8988T (cell line): ENCODE measurements at places on chromosomes 2 and 18.

DNA sequence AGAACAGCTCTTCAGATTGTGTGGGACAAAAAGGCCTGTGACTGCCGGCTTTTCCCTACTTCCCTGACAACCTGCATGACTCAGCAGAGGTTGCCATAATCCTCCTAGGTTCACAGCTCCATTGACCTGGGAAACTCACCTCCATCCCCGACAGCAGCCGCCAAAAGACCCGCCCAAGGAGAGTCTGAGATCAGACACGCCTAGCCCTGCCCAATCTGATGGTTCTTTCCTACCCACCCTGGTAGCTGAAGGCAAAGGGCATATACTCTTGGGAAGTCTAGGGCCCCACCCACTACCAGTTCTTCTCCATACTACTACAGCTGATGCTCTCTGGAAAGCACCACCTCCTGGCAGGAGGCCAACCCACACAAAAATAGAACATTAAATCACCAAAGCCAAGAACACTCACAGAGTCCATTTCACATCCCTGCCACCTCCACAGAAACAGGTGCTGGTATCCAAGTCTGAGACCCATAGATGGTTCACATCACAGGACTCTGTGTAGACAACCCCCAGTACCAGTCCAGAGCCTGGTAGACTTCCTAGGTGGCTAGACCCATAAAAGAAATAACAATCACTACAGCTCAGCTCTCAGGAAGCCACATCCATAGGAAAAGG, 140.6 kb downstream of the NETO1 start:
- DNase-seq = no peak

GRCh38 chr18:3156325-3156640, 63.5 kb downstream of the MYOM1 start:
- DNase-seq = no peak

DNA sequence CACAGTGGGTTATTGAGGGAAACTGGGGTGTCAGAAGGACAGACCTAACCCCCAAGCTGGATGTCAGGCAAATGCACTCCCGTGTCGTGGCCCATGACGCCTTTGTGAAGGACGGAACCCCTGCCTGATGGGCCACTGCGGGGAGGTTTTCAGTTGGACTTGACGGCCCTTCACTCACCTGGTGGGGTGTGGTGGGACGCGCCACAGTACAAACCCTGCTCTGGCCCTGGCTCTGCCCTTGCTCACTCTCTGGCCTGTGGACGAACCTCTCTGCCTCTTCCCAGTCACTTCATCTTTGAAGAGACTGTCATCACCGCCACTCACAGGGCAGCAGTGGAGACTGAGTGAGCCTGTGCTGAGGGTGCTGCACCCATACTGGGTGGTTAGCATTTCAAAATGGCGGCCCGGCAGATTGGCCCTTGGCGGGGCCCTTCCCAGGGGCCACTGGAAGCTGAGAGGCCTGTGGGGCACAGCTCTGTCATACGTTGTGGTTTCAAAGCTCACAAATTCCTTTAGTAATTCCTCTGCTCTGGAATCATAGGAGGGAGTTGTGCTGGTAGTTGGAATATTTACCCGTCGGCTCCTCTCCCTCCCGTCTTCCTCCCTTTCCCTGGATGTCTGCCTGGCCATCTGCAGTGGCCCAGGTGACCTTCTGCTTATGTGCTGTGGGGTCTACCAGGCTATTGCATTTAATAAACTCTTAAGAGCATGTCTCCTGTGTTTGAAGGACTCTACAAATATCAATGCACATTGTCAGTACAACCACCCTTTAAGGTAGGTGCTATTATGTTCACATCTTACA, 200.6 kb downstream of the CTIF start:
- no peak for DNase-seq

DNA sequence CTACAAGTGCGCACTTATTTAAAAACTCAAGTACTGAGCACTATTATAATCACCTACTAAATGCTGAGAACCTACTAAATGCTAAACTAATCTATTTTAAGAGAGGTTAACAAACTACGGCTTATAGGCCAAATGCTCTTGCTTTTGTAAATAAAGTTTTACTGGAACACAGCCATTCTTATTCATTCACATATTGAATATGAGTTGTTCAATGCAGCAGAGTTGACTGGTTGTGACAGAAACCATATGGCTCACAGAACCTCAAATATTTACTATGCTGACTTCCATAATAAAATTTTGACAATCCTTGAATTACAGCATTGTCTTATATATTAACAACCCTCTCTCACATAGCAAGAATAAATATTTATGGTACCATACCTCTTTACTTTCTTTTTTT, 103.2 kb downstream of the ZNF521 start:
- no peak for DNase-seq

- no peak for DNase-seq
Measured at GRCh38 chr18:35410561-35410960, 33.4 kb upstream of the ZNF396 start.

DNA sequence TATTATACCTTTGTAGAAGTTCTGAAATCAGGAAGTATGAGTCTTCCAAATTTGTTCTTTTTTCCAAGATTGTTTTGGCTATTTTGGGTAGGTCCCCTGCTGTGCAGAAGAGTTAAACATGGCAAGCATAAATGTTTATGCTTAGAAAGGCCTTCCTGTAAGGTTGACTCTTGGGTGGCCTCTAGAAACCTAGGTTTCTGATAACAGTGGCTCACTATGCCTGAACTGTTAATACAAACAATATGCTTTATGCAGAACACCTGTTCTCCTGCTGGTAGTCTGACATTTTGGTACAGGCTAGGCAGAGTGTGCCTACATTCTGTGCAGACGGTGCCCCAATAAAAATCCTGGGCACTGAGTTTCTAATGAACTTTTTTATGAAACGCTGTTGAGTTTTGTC, 10.1 kb downstream of the PTPN18 start:
- no peak for DNase-seq

DNA sequence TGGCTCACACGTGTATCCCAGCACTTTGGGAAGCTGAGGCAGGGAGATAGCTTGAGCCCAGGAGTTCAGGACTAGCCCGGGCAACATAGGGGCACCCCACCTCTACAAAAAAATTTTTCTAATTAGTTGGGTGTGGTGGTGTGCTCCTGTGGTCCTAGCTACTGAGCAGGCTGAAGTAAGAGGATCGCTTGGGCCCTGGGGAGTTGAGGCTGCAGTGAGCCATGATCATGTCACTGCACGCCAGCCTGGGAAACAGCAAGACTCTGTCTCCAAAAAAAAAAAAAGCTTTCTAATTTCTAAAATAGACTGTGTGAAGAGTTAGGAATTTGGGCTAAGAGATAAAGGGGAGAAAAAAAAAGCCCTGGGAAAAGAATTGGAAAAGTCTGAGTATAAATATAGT, 51.9 kb upstream of the NAB1 start:
- no peak for DNase-seq

- DNase-seq = no peak
Measured at GRCh38 chr2:26847655-26848335, at the start of gene DPYSL5. Gene DPYSL5 (plus strand): TSS chr2:26848132. CDS start chr2:26898500, 50,368 bp downstream.

- no peak for DNase-seq
Measured at GRCh38 chr18:56112013-56112749, 524.2 kb upstream of the TCF4 start.

GRCh38 chr2:162127422-162127821, 24.6 kb downstream of the GCG start:
- DNase-seq = no peak

- no peak for DNase-seq
Measured at GRCh38 chr2:196851088-196851487, 41.9 kb upstream of the C2orf66 start.

- DNase-seq = no peak
Measured at GRCh38 chr18:34710934-34711333, 836 bp downstream of the DTNA start.

DNA sequence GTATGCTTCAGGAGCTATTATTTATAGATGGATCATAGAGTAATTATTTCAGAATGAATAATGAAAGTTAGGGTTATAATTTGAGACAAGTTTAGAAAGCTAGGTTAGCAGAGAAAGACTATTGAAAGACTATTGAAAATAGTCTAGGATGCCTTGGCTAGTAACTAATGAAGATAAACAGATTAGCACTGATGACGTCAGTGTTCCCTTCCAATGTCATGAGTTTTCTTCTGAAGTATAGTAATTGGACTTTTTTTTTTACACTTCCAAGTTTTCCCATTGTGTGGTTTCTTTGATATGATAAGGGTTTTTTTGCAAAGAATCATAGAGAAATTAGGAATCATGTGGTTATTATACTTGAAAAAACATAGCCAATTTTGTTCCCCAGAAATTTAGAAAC, 1041.5 kb upstream of the CRIM1 start:
- DNase-seq = no peak

DNA sequence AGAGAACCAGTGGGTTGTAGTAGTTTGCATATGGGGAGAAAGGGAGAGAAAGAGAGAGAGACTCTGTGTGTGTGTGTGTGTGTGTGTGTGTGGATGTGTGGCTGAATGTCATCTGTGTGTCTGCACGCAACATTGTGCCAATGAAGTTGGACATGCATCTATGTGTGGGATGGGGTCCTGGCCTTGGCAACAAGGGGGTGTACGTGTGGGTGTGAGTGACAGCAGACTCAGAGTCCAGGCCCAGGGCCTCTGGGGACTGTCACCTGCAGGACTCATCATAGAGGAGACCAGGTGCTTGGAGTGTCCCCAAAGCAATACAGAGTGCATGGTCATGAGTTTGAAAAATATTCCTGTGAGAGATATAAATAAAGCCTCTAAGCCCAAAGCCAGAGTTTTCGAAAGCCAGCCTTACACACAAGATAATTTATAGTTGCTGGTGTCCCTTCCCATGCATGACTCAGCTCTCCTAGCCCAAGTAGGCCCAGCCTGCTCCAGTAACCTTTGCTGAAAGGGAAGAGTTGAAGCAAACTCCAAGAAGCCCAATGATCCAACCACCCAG, 59.9 kb downstream of the TNP1 start:
- no peak for DNase-seq

- DNase-seq = no peak
Measured at GRCh38 chr18:75003039-75003438, 205.9 kb downstream of the PTGR3 start.

- DNase-seq = no peak
Measured at GRCh38 chr2:85470850-85471800, 52.6 kb downstream of the SH2D6 start.

GRCh38 chr2:160920791-160921303, 239.4 kb upstream of the TANK start:
- DNase-seq = no peak

GRCh38 chr2:170573671-170574070, 141.5 kb upstream of the SP5 start:
- no peak for DNase-seq

- DNase-seq = no peak
Measured at GRCh38 chr2:66573821-66574233, 138.9 kb downstream of the MEIS1 start.

GRCh38 chr18:46448347-46448746, 208.7 kb downstream of the LOXHD1 start:
- DNase-seq = no peak

- DNase-seq = no peak
Measured at GRCh38 chr18:58307441-58307840, 263.4 kb downstream of the NEDD4L start.

DNA sequence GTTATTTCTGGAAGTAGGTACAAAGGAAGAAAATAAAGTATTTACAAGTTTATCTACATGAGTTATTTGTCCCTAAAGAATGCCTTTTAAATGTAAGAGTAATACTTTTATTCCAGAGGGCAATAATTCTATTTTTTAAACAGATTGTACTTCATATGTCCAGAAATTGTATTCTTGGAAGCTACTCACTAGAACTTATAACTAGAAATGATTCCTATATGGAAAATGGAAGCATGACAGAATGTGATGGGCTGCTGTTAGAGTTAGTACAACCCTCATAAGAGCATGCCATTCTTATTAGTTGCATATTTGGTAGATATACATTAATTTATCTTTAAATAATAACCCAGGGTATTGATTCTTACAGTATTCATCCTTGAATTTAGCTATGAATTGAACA, 362.0 kb downstream of the FSIP2 start:
- no peak for DNase-seq

GRCh38 chr18:40124107-40124506, 1830.9 kb upstream of the PIK3C3 start:
- DNase-seq = no peak

- no peak for DNase-seq
Measured at GRCh38 chr2:180540761-180541160, 439.6 kb upstream of the UBE2E3 start.

- DNase-seq = no peak
Measured at GRCh38 chr18:13453714-13454113, 235.2 kb downstream of the LDLRAD4 start.

GRCh38 chr2:231306791-231307393, 88.6 kb upstream of the B3GNT7 start:
- no peak for DNase-seq

DNA sequence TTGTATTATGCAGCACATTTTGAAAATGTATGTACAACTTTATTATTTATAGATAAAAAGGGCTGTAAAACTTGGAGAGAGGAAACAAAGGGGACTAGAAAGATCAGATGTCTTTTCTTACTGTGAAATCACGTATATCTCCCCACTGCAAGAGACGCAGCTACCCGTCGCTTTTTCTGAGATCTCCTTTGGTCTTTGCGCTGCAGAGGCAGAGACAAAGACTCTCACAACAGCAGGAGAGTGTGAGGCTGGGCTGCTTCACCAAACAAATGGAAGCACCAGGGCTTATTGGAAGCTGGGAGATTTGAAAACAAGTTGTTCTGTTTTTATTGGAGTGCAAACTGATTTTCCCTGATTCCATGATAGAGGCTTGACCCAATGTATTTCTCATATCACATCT, 129.0 kb upstream of the PARD3B start:
- DNase-seq = no peak

- no peak for DNase-seq
Measured at GRCh38 chr2:45003579-45004551, 5.4 kb downstream of the SIX2 start.

DNA sequence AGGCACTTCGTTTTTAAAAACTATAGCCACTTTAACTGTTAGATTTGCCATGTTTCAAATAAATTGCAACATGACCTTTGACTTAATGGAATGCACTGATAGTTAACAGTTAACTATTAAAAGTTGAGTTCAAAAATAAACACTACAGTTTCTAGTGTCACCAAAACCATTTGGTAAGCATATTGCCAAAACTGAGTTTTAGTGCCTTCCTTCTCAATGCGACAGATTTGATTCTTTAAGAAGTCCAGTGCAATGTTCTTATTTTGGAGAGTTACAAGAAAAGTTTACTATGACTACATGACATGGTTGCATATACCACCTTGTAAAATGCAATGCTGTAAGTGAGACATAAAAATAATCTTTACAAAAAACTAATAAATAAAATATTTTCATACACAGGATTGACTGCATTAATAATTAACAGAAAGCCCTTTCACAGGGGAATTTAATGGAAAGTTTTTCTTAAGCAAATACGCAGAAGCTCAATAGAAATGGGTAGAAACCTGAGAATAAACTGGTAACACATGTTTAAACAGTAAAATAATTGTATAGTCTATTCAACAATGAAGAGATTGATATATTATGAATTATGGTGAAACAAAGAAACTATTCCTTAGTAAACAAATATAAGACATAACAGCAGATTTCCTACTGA, 53.8 kb downstream of the GRB14 start:
- DNase-seq = no peak

GRCh38 chr18:77111449-77111848, 21.1 kb downstream of the MBP start:
- DNase-seq = no peak
